ENCODE measurements at places on chromosomes 6 and 20.

DNA sequence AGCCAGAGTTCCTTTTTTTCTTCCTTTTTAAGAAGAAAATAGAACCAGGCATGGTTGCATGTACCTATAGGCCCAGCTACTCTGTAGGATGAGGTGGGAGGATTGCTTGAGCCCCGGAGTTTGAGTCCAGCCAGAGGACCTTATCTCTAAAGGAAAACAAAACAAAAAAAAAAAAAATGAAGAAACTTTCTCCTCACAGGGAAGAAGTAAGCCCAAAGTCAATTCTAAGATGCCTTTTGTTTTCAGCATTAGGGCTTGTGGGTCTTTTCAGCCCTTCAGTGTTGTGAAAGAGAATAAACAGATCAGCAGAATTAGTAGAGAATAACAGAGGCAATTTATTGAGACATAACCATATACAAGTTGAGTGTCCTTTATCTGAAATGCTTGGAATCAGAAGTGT is 26.8 kb downstream of the ZNF451 start:
- DNase-seq = no peak

- DNase-seq = no peak
These were observed 65.3 kb upstream of the SNX9 start for GRCh38 chr6:157757430-157758403.

GRCh38 chr20:46458866-46459750 is 52.7 kb upstream of the ELMO2 start:
- no peak for DNase-seq

DNA sequence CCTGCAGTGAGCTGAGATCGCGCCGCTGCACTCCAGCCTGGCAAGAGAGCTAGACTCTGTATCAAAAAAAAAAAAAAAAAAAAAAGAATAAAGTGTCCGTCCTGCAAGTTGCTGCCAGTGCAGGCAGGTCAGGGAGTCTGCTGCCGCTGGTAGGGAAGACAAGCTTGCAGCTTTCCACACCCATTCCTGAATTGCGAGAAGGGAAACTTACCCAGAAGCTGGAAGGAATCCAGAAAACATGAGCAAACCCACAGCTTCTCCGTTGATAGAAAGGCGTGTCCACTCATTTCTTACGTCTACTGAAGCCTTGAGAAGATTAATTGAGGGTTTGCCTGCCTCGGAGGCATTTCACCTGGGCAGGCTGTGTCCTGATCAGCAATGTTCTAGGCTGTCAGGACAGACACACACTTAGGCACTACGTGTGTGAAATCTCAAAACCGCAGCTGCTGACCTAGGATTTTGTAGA is 61.6 kb upstream of the DSP start:
- DNase-seq = no peak

GRCh38 chr6:141552463-141552862 is 580.3 kb upstream of the GJE1 start:
- DNase-seq = peak; percentile 81

DNA sequence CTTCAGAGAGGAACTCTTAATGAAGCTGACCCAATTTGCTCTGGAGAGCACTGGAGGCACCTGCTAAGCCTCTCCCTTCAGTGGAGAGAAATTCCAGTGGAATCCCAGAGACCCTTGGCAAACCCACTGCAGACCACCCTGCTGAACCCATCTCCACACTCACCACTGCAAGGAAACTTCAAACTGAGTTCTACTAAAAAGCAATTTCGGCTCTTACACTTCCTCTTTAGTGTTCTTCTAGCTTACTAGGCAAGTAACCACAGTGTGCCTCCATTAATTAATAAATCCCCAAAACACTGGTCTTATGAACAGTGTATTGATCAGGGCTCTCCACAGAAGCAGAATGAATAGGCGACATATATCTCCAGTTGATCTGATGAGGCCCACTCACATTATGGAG is 43.0 kb upstream of the HLA-E start:
- DNase-seq = no peak

- no peak for DNase-seq
These were observed 14.2 kb upstream of the TOX2 start for GRCh38 chr20:43900496-43900895.

DNA sequence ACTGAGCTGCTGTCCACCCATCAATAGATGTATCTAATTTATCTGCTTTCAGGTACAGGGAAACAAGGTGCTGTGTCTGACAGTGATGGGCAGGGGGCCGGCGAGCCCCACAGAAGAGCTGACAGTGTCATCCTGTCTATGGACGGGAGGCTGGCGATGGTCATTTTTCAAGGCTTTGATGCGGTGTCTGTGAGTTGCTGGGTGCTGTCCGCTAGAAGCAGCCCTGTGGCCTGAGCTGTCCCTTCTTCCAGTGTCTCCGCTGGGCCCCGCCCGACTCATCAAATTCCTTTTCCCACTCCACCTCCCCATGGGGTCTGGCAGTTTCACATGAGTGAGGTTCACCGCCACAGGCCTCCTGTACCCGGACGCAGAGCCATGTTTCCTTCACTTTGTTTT is 161.4 kb upstream of the PMEPA1 start:
- no peak for DNase-seq

DNA sequence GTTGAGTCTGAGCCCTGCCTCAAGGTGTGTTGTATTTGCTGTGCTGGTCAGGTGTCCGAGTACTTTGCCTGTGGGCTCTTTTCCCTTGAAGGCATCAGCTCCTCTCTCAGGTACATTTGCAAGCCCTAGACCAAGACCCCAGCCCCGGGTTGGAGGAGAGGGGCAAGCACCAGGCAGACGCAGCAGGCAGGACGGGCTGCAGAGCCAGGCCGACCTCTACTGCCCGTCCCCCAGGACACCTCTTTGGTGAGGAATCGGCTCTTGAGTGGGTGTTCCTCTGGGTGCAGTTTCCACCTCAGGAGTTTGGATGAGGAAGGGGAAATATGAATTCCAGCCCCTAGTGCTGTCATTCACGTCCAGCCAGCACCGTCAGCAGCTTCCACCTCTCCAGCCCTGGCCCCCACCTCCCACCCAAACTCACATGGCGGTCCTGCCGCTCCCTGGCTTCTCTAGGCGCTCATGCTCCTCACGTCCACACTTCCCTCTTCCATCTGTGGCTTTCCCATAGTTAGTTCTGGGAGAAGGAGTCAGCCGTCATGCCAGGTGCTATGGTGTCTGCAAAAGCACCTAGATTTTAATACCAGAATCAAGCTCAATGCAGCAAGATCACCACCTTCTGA is 183.9 kb downstream of the DLL1 start:
- DNase-seq = no peak

- DNase-seq = no peak
These were observed 17.8 kb downstream of the TMEM30A start for GRCh38 chr6:75266716-75267291.

DNA sequence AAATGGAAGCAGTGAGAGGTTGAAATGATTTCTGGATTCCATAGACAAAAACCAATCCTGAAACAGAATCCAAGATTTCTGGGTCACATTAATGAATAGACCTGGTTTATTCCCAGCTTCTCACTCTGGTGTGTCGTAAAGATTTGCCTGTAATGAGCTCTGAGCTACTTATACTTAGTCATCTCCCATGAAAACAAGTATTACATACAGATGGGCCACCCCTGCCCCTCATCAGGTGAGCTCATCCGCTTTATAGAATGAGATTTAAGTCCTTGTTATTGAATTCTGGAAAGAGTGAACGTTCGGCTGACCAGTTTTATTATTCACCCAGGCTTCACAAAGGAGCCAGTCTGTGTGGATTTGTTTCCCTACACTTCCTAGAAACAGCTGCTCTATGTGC is 47.1 kb upstream of the TMEM181 start:
- no peak for DNase-seq

- DNase-seq = no peak
These were observed 51.1 kb upstream of the TRDN start for GRCh38 chr6:123687864-123688263.

DNA sequence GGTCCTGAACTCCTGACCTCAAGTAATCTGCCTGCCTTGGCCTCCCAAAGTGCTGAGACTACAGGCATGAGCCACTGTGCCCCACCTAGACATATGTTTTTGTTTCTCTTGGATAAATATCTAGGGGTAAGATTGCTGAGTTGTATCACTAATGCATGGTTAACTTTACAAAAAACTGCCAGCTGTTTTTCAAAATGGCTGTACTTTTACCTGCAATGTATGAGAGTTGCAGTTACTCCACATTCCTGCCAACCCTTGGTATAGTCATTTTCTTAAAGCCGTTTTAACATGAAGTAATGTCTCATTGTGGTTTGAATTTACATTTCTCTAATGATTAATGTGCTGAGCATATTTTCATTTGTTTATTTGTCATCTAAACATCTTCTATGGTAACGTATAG is 289.7 kb downstream of the UTRN start:
- no peak for DNase-seq

GRCh38 chr6:106516616-106517015 is 112.7 kb downstream of the RTN4IP1 start:
- no peak for DNase-seq

DNA sequence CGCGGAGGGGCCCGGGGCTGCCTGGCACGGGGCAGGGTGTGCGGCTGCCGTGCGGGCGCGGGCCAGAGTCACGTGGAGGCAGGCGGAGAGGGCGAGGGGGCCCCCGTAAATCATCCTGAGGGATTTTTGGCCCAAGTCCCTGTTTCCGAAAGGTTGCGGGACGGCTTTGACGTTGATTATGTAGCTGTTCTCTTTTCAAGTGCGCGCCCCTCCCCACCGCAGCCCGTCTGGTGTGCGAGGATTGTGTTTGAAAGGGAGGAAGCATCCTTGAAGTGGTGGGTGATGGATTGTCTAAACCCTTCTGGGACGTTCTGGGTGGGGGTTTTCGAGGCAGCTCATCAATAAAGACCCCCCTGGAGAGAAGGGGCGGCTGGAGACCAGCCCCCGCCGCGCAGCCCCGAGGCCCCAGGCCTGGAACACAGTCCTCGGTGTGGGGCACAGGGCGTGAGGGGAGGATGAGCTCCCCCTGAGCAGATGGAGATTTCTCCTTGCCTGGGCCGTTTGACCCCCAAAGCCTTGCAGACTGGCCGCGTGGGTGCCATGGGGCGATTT is 7.0 kb upstream of the FOXF2 start:
- no peak for DNase-seq

- DNase-seq = no peak
These were observed 43.5 kb downstream of the HFE start for GRCh38 chr6:26130581-26131249.

GRCh38 chr6:144443157-144443556 is 158.0 kb downstream of the UTRN start:
- no peak for DNase-seq

DNA sequence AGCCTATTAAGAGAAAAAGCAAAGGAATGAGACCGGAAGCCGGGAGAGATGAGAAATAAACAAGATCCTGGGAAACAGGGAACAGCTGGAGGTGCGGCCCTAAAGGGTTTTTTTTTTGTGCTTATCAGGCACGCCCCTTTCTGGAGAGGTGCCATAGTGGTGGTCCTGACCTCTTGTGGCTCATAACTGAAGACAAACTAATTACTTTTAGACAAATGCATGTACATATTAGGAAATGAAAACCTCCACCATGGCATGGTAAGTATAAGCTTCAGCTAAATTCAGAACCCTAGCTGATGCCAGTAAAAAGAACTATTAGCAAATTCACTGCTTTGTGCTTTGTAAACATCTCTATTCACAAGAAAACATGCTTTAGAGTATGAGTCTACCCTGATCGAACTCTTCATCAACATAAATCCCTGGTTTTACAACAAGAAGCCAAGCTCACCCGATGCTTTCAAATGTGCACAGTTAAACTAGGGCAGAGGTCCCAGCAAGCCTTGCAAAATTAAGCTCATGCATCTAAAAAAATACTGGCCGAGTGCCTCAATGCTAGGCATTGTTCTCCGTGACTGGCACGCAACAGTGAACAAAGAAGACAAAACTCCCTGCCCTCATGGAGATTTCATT is 96.4 kb upstream of the MRPS10 start:
- no peak for DNase-seq

GRCh38 chr20:38751360-38751976 is 3.2 kb downstream of the ACTR5 start:
- DNase-seq = peak; percentile 72

GRCh38 chr6:75166236-75166635 is 39.6 kb downstream of the COL12A1 start:
- no peak for DNase-seq

All from SW 1271 (cell line).